ENCODE measurements at places on chromosomes 7 and 10. TPM values are rescaled to one million over a fixed set of nuclear protein-coding genes. Genes with fewer than 3 reads are reported as not detected.

DNA sequence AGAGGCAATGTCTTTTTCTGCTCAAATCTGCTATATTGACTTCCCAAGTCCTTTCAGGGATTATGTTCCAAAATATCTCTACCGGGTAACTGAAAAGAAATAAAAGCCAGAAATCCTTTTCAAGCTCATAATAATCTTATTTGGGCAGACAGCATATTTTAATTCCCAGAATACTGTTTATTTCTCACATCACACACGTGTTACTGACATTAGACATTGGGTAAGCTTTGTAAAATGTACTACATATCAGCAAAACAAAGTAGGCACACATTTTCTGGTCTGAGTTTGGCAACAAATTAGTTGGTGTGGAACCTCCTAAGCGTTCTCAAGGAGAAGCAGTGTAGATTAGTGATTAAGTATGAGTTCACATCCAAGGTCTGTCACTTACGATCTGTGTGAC, 10.4 kb upstream of the PTPRZ1 start:
- H3K4me3 ChIP-seq, result no peak overlapping the region
- DNase-seq, result no peak
- no peaks in the 10 kb centered on the region for H3K36me3 ChIP-seq
- no peaks in the 10 kb centered on the region for H3K4me1 ChIP-seq

DNA sequence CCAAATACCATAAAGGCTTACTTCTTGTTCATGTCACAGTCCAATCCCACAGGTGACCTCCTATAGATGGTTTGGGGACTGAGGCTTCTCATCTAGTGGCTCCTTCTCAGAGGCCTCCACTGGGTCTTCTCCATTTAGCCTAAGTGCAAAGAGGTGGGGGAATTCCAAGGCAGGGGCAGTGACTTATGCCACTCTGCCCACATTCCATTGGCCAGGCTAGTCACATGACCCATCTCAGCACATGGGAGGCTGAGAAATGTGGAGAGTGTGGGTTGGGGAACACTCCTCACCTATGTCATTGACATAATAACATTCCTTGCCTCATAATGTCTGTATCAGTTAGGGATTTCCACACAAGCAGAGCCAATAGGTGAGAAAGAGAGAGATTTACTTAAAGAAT, 104.3 kb upstream of the PLXNA4 start:
- no peak for DNase-seq
- no peak overlapping the region for H3K27ac ChIP-seq
- no peaks in the 10 kb centered on the region for H3K27me3 ChIP-seq
- H3K4me1 ChIP-seq, result no peaks in the 10 kb centered on the region

- H3K36me3 ChIP-seq, result no peaks in the 10 kb centered on the region
- H3K27me3 ChIP-seq, result no peaks in the 10 kb centered on the region
- H3K27ac ChIP-seq, result no peak overlapping the region
- no peak overlapping the region for H3K4me3 ChIP-seq
- H3K4me1 ChIP-seq, result no peaks in the 10 kb centered on the region
- DNase-seq, result no peak
These were observed 608.3 kb upstream of the FOXK1 start for GRCh38 chr7:4073750-4074149.

DNA sequence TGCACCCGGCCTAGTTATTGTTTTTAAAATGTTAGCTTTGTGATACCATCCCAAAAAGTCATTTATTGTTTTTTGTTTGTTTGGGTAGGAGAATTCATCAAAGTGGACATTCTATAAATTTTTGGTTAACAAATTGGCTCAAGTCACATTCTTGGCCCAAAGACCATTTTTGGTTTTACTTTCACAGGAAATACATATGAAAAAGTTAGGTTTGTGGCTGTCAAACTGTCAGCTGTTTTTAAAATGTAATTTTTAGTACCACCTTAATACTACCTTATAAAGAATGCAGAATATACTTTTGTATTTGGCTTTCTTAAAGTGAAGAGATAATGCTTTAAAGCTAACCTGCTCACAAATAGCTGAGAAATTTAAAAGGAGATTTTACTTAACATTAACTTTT, 25.1 kb downstream of the TMEM168 start:
- DNase-seq, result no peak
- no peak overlapping the region for H3K27ac ChIP-seq
- H3K36me3 ChIP-seq, result no peaks in the 10 kb centered on the region
- H3K4me3 ChIP-seq, result no peak overlapping the region
- H3K4me1 ChIP-seq, result peaks cover 3% of the 10 kb centered on the region

DNA sequence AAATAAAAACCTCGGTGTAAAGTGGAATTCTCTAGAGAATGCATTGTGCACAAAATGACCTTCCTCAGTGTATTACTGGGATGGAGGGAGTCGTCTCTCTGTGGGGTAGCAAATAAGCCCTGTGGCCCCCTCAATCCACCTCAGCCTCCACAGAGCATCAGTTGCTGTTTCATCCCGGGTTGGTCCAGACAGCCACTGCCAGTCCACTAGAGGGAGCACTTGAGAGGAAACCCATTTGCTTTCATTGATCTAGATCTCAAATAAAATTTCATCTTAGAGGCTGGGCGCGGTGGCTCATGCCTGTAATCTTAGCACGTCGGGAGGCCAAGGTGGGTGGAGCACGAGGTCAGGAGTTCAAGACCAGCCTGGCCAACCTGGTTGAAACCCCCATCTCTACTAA, 1128.7 kb downstream of the CNTNAP2 start:
- H3K27me3 ChIP-seq, result no peaks in the 10 kb centered on the region
- DNase-seq, result no peak
- no peaks in the 10 kb centered on the region for H3K4me1 ChIP-seq
- H3K36me3 ChIP-seq, result no peaks in the 10 kb centered on the region
- no peak overlapping the region for H3K27ac ChIP-seq

DNA sequence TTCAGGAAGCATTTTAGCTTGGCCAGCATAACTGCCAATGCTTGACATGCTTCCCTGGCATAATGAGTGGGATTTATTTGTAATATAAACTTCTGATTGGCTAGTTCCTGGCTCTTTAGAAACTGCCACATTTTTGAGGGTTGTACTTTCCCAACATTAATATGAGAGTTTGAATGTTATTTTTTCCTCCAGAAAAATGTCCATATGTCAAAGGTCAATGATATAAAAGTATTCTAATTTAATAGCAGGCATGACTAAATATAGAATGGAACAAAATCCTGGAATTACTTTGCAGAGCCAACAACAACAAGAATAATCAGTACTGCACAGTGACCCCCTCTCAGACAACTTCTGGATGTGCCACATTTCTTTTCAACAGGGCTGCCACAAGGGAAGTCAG, 352.6 kb downstream of the PRPF18 start:
- peaks cover 5% of the 10 kb centered on the region for H3K4me1 ChIP-seq
- no peaks in the 10 kb centered on the region for H3K36me3 ChIP-seq
- H3K27ac ChIP-seq, result no peak overlapping the region
- DNase-seq, result no peak

Gene GHRHR
- not detected for total RNA-seq

Gene TMEM176B
- total RNA-seq, result 7.1 TPM

Gene GIMAP1
- 124 TPM for total RNA-seq

Gene TSPAN12
- total RNA-seq, result not detected

GRCh38 chr10:102421757-102422512, 1.3 kb downstream of the FBXL15 start:
- peak overlapping the region; percentile 75 for H3K27ac ChIP-seq
- H3K4me3 ChIP-seq, result peak overlapping the region; percentile 93
- DNase-seq, result no peak
- H3K4me1 ChIP-seq, result peaks cover 26% of the 10 kb centered on the region
- H3K36me3 ChIP-seq, result no peaks in the 10 kb centered on the region

Gene RINT1
- total RNA-seq, result 26.0 TPM

Gene PKD2L1
- 0.46 TPM for total RNA-seq

GRCh38 chr7:66697449-66698438, 42.8 kb upstream of the RABGEF1 start:
- no peaks in the 10 kb centered on the region for H3K36me3 ChIP-seq
- H3K4me1 ChIP-seq, result no peaks in the 10 kb centered on the region
- no peak overlapping the region for H3K27ac ChIP-seq
- no peaks in the 10 kb centered on the region for H3K27me3 ChIP-seq
- H3K4me3 ChIP-seq, result no peak overlapping the region

DNA sequence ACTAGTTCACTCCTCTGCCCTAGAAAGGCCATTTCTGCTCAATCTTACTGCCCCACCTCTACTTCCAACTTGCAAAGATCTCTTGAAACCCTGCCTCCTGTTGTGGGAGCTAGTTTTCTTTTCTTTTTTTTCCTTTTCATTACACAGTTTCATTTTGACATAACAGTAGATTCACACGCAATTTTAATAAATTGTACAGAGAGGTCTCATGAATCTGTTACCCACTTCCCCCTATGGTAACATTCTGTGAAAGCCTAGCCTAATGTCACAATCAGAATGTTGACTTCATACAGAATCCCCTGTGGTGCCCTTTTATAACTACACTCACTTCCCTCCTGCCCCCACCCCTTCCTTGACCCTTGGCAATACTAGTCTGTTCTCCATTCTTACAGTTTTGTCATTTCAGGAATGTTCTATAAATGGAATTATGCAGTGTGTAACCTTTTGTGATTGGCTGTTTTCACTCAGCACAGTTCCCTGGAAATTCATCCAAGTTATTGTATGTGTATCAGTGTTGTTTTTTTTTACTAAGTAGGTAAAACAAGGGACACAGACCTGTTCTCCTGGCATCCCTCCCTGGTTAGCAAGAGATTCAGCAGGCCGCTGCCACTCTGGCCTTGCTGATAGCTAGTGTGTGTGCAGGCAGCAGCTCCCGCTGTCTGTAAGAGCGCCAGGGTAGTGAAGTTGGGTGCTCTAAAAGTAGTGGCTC, 21.5 kb downstream of the CHST3 start:
- no peaks in the 10 kb centered on the region for H3K4me1 ChIP-seq
- no peak overlapping the region for H3K27ac ChIP-seq
- no peak for DNase-seq
- H3K4me3 ChIP-seq, result no peak overlapping the region
- no peaks in the 10 kb centered on the region for H3K27me3 ChIP-seq

GRCh38 chr7:45293295-45293942, 135.8 kb downstream of the RAMP3 start:
- H3K4me1 ChIP-seq, result no peaks in the 10 kb centered on the region
- no peaks in the 10 kb centered on the region for H3K36me3 ChIP-seq
- no peak overlapping the region for H3K4me3 ChIP-seq

Gene IDI2
- not detected for total RNA-seq

Gene NPSR1
- total RNA-seq, result not detected

Gene ABCB1
- 14.3 TPM for total RNA-seq

DNA sequence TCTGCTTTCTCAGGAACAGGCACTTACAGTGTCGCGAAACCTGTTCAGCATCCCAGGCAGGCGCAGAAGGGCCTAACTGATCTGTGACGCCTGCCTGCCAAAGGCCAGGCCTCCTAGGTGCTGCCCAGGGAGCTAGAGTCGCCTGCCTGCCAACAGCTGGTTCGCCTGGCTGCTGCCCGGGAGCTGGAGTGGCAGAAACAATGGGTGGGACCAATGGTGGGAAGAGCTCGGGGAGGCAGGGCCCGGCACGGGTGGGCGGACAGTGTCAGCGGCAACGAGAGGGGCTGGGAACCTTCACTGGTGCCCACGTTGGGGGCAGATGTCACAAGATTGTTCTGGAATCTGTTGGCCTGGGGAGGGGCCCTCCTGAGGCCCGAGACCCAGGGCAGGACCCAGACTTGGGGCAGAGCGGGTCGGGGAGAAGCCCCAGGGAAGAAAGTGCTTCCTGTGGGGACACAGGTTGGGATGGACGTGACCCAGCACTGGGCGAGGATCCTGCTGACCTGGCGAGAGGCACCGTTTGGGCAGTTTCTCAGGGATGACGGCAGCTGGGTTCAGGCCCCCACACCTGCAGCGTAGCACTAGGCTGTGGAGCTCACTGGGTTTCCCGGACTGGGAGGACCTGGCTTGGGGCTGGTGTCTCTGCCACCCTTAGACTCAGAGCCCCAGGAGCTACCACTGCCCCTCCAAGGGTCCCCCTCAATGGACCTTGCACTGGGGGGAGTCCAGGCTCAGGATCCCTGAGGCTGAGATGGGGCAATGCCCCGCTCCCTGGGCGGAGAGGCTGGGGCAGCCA, 181.8 kb downstream of the ELFN1 start:
- H3K4me3 ChIP-seq, result no peak overlapping the region
- H3K36me3 ChIP-seq, result no peaks in the 10 kb centered on the region
- no peaks in the 10 kb centered on the region for H3K27me3 ChIP-seq
- H3K4me1 ChIP-seq, result no peaks in the 10 kb centered on the region

DNA sequence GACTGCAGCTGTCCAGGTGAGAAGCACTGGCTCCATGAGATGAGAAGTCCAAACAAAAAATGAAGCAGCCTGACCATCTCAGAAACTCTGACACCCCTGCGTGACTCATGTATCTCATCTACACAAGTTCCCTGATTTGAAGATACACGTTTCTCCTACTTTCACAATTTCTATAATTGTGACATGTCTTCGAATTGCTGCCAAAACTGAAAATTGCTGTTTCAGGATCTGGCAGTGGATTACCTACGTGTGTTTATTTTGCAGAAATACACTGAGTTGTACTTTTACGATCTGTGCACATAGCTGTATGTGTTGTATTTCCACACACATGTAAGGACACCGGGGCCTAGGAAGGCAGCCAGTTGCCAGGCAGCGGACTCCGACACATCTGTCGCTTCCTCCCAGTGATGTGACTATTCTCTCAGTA, 53.2 kb downstream of the LARP4B start:
- H3K36me3 ChIP-seq, result peaks cover 73% of the 10 kb centered on the region
- H3K4me3 ChIP-seq, result no peak overlapping the region
- no peaks in the 10 kb centered on the region for H3K4me1 ChIP-seq
- no peak overlapping the region for H3K27ac ChIP-seq
- DNase-seq, result no peak

Gene CTBP2
- total RNA-seq, result 2.0 TPM

- no peak overlapping the region for H3K4me3 ChIP-seq
- DNase-seq, result no peak
- no peak overlapping the region for H3K27ac ChIP-seq
- no peaks in the 10 kb centered on the region for H3K36me3 ChIP-seq
These were observed 285.2 kb downstream of the CACNA2D1 start for GRCh38 chr7:82158327-82158726.

- no peak overlapping the region for H3K27ac ChIP-seq
- H3K27me3 ChIP-seq, result no peaks in the 10 kb centered on the region
- DNase-seq, result no peak
- H3K36me3 ChIP-seq, result no peaks in the 10 kb centered on the region
These were observed 62.1 kb downstream of the SDHAF3 start for GRCh38 chr7:97179454-97180104.

- H3K36me3 ChIP-seq, result no peaks in the 10 kb centered on the region
- H3K27ac ChIP-seq, result no peak overlapping the region
- H3K4me3 ChIP-seq, result no peak overlapping the region
- no peaks in the 10 kb centered on the region for H3K4me1 ChIP-seq
These were observed 126.8 kb downstream of the RSU1 start for GRCh38 chr10:16690417-16690816.

Gene NEURL1
- 0.81 TPM for total RNA-seq

All from naive thymus-derived CD4-positive, alpha-beta T cell (primary cell).